ENCODE measurements at places on chromosomes 12 and 14. TPM values are rescaled to one million over a fixed set of nuclear protein-coding genes. Genes with fewer than 3 reads are reported as not detected.

Gene GUCY2C
- 0.36 TPM for total RNA-seq

DNA sequence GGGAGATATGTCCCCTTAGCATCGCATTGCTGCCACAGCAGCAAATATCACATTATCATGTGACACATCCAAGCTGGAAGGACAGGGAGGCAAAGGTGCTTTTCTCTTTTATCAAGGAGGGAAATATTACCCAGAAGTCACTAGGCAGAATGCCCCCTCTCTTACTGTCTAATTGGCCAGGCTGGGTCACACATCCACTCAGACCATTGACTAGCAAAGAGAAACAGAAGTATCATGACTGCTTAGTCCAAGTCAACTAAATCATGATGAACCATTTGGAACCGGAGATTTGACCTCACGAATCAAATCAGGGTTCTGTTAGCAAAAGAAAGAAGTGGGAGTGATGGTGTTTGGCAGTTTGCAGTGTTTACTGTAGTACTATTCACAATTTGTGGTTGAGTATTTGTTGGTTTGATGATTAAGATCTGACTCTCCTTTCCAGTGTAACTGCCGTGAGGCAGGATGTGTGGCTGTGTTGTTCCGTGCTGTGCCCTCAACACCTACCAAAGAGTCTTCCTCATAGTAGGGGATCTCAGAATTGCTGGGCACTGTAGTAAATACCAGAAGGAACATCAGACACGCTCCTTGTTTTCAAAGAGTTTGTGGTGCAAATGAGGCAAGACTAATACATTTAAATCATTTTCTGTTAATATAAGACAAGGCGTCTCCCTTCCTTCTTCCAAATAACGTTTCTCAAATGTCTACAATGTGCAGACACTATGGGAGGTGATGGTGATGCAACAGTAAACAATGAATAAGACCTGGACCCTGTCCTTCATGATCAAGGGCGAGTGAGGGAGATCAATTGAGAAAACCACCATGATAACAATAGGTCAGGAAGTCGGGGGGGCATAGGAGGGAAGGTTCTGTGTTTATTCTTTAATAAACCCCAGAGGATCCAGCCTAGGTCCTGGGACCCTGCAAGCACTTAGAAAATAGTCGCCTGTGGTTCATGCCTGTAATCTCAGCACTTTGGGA is 194.4 kb upstream of the CRY1 start:
- no peak for DNase-seq

DNA sequence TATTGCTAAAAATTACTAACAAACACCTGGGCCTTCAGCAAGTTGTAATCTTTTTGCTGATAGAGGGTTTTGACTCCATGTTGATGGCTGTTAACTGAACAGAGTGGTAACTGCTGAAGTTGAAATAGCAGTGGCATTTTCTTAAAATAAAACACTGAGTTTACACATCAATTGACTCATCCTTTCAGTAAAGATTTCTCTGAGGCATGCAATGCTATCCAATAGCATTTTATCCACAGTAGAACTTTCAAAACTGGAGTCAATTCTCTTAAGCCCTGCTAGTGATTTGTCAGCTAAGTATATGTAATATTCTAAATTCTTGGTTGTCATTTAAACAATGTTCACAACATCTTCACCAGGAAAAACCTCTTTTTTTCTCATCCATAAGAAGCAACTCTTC is 59.5 kb downstream of the CMAS start:
- no peak for DNase-seq

- DNase-seq, result no peak
Measured at GRCh38 chr14:83559721-83560120, 1970.2 kb upstream of the FLRT2 start.

Gene WNT1
- not detected for total RNA-seq

Gene AICDA
- total RNA-seq, result 0.10 TPM

DNA sequence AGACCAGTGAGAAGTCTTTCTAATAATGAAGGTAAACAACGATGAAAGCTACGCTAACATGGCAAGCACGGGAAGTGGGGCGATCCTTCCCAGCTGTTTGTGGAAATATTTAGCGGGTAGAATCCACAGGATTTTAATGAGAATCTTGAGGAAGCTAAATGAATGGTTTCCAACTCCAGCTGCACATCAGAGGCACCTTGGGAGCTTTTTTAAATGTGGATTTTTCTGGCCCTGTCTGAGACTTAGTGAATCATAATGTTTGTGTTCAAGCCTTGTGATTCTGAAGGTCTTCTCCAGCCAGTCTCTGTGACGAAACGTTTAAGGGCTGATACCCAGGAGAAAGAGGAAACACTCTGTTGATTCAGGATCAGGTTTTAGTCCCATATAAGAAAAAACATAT is 169.8 kb downstream of the CAPZA3 start:
- DNase-seq, result no peak

Gene GYS2
- total RNA-seq, result 0.08 TPM

DNA sequence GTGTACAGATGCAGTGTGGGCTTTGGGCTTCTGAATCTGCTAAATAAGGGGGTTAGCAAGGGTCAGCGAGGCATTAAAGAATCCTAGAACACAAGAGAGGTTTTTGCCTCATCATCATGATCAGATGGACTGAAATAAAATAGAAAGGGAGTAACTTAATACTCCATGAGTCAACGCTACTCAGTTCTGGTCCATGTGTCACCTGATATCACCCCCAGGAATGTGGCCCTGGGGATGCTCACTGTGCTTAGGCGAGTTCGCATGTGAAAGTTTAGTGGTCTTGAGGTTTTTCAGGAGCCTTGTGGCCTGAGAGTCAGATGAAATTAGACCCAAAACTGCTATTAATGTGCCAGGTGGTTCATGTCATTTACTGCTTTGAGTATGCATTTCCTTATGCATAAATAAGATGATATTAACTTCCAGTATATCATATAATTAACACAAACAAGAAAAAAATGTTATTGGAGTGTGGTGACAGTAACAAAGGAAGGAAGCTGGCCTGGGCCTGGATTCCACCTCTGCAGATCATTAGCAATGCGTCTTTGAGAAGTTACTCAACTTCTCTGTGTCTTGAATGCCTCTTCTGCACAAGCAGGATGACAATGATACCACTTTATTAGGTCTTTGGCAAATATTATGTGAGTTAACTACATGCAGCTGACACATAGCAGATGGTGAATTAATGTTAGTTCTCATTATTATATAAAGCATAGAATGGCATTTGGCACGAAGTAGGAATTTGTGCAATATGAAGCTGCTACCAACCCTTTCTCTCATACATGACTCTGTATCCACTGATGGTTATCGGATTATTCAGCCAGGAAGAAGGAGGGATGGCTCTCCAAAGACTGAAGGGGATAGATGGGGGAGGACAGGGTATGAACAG is 1272.6 kb downstream of the AACS start:
- DNase-seq, result no peak

All from endothelial cell (in vitro differentiated cells).